ENCODE measurements at places on chromosomes 3 and 15.

GRCh38 chr3:31635545-31635944 lies 102.8 kb downstream of the STT3B start:
- H3K27ac ChIP-seq = no peak overlapping the region
- no peaks in the 10 kb centered on the region for H3K4me1 ChIP-seq
- H3K27me3 ChIP-seq = no peaks in the 10 kb centered on the region
- no peak for DNase-seq
- H3K4me3 ChIP-seq = no peak overlapping the region

DNA sequence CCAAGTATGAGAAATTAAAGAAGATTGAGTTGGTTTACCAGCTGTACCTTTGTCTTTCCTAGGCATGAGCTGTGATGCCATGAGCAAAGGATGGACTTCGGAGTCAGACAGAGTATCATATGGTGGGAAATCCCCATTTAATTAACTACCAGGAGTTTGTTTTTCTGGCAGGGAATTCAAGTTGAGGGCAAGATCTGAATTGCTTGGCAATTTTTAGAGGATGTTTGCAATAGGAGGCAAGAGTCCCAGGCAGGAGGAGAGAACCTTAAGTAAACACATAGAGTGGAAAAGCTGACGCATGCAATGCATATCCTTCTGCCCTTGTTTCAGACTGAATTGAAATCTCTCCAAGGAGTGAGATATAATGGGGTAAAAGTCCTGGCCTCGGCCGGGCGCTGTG lies 569.7 kb upstream of the MDFIC2 start:
- no peak overlapping the region for H3K4me3 ChIP-seq
- no peaks in the 10 kb centered on the region for H3K27me3 ChIP-seq
- H3K27ac ChIP-seq = no peak overlapping the region

- H3K4me1 ChIP-seq = no peaks in the 10 kb centered on the region
- H3K36me3 ChIP-seq = no peaks in the 10 kb centered on the region
- no peak overlapping the region for H3K27ac ChIP-seq
- H3K27me3 ChIP-seq = no peaks in the 10 kb centered on the region
Observed at GRCh38 chr3:14288833-14289451, 110.3 kb downstream of the LSM3 start.

DNA sequence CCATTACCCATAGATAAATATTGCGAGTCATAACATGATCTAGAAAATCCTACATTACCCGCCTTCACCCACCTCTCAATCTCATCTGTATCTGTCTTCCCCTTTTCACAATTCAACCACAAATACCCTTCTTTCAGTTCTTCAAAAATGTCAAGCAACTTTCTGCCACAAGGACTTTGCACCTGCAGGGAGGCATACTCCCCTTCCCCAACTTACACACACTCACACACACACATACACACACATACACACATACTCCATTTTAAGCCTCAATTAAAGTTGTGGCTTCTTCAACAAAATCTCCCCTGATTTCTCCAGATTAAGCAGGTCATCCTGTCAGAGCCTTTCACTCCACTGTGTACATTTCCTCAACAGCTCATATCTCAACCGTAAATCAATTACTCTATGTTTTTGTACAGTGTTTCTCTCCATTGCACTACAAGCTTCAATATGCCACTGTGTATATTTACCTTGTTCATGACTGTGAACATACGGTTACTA lies 33.1 kb upstream of the CCDC50 start:
- H3K36me3 ChIP-seq = no peaks in the 10 kb centered on the region
- H3K27ac ChIP-seq = no peak overlapping the region

DNA sequence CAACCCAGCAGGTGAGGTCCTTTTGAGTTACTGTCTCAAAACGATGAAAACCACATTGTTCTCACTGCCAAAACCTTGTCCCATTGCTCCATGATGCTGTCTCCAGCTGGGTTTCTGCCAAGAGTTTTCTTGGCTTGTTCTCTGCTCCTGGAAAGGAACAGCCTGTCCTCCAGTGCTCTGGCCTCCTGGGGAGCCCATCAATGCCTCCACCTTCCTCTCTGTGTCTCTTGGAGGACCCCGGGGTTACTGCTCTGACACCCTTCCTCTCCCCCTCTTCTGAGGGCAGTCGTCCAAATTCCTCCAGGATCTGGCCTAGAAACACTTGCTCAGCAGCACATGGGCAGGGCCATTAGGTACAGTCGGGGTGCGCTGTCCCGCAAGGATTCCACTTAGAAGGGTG lies 63.9 kb upstream of the RGMA start:
- DNase-seq = peak; percentile 78
- no peaks in the 10 kb centered on the region for H3K36me3 ChIP-seq
- H3K4me3 ChIP-seq = no peak overlapping the region

- no peaks in the 10 kb centered on the region for H3K4me1 ChIP-seq
- no peaks in the 10 kb centered on the region for H3K36me3 ChIP-seq
- DNase-seq = peak; percentile 77
- peak within 1 kb of the TSS; percentile 89 for H3K27ac ChIP-seq
- peak within 1 kb of the TSS; percentile 58 for H3K4me3 ChIP-seq
- H3K27me3 ChIP-seq = no peaks in the 10 kb centered on the region
Observed at GRCh38 chr3:46566040-46566641, at the start of gene LRRC2. TSS of gene LRRC2 (minus strand) at chr3:46566302. CDS start at chr3:46551591, 14,711 bp downstream.
